ENCODE measurements at places on chromosomes 2 and 18.

GRCh38 chr2:167438206-167438605, 549.9 kb downstream of the XIRP2 start:
- DNase-seq: no peak

DNA sequence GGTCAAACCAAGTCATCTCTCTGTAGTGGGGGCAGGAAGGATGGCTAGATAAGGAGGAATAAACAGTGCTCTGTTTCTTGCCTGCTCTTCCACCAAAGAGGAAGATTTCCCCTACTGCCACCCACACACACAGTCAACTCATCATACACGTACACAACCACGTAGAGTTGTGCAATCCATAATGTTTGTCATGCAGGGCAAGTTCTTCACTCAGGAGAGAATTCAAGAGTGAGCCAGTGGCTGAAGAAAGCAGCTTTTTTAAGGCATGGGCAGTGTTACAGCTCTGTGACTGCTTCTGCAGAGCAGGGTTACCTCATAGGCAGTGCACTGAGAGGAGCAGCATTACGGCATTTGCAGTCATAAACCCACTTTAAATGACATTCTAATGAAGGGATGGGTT, 283.0 kb downstream of the RND3 start:
- no peak for DNase-seq

- DNase-seq: no peak
These were observed 10.6 kb upstream of the IHH start for GRCh38 chr2:219071131-219071816.

DNA sequence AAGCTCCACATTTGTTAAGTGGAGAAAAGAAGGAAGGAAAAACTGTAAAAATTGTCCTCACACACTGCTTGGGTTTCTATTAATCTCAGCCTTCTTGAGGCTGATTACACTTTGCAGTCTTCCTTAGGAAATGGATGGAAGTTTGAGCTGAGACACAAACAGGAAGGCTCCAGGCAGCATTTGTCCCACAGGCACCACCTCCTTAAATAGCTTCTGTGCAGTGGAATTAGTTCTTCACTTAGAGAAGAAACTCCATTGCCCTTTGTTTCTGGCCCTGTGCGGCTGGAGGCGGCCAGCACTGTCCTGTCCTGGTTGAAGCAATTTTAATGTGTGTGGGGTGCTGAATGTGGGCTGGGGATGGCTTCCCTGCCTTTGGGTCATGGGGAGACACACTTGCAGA, 44.3 kb downstream of the ARHGAP28 start:
- no peak for DNase-seq

- DNase-seq: no peak
These were observed 43.9 kb upstream of the TACR1 start for GRCh38 chr2:75243219-75243618.

DNA sequence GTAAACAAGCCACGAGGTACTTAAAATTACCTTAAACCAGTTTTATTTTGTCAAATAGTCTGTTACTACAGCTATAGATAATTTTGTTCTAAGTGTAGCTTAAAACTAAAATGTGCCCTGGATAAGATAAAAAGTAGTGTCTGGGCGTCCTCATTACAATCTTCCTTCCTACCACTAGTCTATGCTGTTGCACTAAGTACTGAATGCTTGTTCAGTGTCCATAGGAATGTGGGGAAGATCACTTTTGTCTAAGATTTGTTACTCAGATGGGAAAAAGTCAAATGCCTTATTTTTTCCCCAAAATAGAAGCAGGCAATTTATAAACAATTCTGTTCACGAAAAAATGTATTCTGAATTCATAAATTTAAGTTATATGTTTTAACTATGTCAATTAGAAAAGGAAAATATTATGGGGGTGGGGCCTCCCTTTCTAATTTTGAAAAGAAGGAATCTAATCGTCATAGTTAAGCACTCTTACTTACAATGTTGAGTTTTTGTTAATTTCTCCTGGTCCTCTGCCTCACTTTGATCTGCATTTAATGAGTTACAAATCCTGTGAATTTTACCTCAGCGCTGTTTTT, 140.4 kb upstream of the VRK2 start:
- no peak for DNase-seq

GRCh38 chr18:48923746-48924629, 26.8 kb downstream of the SMAD7 start:
- no peak for DNase-seq

- DNase-seq: no peak
These were observed 92.8 kb downstream of the PHLPP1 start for GRCh38 chr18:62808123-62808522.

- DNase-seq: no peak
These were observed 45.9 kb downstream of the FBLN7 start for GRCh38 chr2:112184121-112184520.

GRCh38 chr2:173851141-173851641, 114.0 kb downstream of the SP3 start:
- peak; percentile 53 for DNase-seq

DNA sequence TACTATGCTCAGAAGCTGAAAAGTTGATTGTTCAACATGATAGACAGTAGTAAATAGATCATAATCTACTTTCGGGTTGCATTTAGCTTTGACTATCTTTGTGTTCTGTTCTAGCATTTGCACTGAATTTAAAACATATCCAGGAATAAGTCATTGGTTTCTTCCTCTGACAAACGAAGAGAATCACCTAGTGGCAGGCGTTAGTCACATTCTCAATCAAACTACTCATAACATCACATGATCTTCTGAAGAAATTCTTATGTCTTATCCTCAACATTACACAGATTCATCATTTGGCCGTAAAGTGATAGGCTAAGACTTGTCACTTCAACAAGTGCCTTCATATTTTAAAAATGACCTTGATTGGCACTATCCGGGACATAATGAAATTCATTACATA, 63.6 kb upstream of the TTC21B start:
- DNase-seq: no peak

GRCh38 chr2:240798327-240798905, 21.6 kb downstream of the KIF1A start:
- no peak for DNase-seq

DNA sequence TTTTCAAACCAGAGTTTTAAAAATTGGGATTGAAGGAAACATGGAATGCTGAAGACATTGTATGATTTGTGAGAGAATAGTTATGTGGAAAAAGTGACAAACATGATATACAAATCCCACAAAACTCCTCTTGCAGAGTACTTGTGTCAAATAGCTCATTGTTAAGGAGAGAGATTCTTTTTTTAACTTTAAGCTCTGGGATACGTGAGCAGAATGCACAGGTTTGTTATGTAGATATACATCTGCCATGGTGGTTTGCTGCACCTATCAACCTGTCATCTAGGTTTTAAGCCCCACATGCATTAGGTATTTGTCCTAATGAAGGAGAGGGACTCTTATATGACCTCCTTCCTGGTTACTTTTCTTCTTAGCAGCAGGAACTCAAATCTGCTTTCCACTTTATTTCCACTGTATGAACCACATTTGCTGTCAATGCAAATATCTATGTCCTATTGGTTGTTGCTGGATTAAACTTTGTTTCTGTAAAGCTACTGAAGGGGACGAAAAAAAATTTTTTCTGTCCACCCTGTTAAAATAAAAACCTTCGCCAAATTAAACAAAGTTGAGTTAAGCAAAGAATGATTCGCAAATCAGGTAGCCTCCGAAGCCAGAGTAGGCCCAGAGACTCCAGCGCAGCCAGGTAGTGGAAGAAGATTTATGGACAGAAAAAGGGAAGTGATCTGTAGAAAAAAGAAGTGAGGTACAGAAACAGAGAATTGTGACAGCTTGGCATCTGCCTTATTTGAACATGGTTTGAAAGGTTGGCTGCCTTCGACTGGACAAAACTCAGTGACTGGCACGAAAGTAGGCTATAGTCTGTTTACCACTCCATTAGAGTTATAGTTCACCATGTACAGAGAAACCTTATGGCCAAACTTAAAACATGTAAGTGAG, 430.1 kb upstream of the CHST9 start:
- no peak for DNase-seq

DNA sequence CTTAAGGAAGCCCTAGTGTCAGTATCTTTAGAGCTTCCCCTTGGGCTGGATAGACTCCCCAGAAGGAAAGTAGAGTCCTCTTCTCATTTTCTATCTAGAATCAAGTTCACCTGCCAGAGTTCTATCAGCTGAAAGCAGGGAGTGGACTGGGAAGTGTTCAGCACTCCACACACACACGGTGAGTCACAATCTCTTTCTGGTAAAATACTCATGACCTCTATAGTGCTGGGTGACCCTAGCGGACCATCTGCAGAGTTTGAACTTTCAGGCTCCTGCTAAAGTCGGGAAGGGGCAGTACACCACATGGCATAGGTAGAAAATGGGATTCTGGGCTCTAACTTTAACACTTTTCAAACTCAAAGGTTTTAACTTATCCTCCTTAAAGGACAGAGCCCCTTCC, 43.3 kb downstream of the SAP130 start:
- DNase-seq: no peak

GRCh38 chr2:52904355-52904891, 863.2 kb upstream of the CHAC2 start:
- no peak for DNase-seq

GRCh38 chr2:237276716-237277490, 137.1 kb downstream of the COL6A3 start:
- no peak for DNase-seq

GRCh38 chr18:53772293-53772692, 452.2 kb downstream of the MBD2 start:
- DNase-seq: no peak

DNA sequence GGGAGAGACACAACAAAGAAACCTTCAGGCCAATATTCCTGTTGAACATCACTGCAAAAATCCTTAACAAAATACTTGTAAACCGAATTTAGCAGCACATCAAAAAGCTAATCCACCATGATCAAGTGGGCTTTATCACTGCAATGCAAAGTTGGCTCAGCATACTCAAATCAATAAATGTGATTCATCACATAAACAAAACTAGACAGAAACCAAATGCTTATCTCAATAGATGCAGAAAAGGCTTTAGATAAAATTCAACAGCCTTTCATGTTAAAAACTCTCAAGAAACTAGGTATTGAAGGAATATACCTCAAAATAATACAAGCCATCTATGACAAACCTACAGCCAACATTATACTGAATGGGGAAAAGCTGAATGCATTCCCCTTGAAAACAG, 20.6 kb downstream of the GTF2A1L start:
- DNase-seq: no peak

- DNase-seq: peak; percentile 79
These were observed 124.7 kb upstream of the ZNF516 start for GRCh38 chr18:76619621-76620315.

- peak; percentile 68 for DNase-seq
These were observed 786.8 kb downstream of the ERBB4 start for GRCh38 chr2:211751848-211752247.

DNA sequence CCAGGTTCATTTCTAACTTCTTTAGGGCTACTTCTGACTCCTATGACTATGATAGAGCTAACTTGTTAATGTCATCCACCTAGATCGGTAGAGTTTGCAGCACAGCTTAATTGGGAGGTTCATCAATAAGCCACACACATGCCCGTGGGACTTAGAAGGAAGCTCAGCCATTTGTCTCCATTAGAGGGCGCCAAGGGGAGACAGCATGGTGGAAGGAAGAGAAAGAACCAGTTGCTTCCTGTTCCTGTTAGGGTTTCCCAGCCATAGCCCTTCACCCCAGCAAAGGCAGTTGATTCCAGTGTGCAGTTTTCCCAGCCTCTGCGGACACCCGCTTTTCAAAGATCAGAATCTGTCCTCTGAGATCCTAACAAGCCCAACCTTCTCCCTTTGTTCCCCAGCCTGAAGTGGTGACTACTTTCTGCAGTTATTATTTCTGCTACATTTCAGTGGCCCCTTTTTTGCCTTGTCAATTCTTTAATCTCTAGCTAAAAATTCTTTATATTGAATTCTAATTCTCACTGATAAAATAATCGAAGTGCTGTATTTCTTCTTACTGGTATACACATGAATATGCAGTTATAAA, 30.3 kb downstream of the MAIP1 start:
- DNase-seq: no peak

DNA sequence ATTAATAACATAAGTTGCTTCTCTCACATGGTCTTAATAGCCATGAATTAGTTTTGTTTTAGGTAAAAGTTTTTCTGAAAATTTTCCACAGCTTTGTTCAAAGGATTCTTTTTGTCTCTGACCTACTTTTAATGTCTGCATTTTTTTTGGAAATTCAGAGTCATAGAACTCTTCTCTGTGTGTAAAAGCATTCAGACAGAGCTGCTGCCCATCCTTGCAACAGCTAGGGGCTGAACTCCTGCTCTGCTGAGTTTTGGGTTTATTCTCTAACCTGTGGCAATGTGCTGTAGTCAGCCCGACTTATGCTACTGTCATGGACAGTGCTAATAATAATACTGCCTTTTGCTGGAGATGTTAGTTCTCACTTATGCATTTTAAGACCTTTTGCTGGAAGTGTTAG, 44.1 kb downstream of the RALBP1 start:
- DNase-seq: no peak

DNA sequence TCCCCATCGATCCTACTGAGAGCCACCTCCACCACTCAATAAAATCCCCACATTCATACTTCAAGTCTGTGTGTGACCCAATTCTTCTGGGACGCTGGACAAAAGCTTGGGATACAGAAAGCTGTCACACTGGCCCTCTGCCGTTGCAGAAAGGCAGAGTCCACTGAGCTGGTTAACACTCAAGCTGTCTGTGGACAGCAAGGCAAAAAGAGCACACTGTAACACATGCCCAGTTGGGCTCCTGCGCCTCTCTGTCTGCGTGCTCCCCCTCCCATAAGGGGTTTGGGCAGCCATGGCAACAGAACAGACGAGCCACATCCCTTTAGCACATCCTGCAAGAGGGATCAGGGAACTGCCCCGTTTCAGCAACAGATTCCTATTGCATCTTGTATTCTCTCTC, 106.9 kb upstream of the RGPD4 start:
- DNase-seq: no peak

GRCh38 chr2:49702740-49703139, 548.4 kb upstream of the FSHR start:
- no peak for DNase-seq

- no peak for DNase-seq
These were observed at the start of gene KLHL30 for GRCh38 chr2:238138331-238139195. KLHL30 (plus strand) TSS chr2:238138668; CDS start chr2:238140755, 2,087 bp downstream.

- no peak for DNase-seq
These were observed 61.8 kb downstream of the CAB39 start for GRCh38 chr2:230774348-230774951.

- no peak for DNase-seq
These were observed 198.1 kb downstream of the PDE1A start for GRCh38 chr2:182228741-182229140.

GRCh38 chr18:25734336-25734735, 356.1 kb downstream of the SS18 start:
- no peak for DNase-seq

- no peak for DNase-seq
These were observed 425 bp upstream of the SALL3 start for GRCh38 chr18:78979056-78979729.

- DNase-seq: no peak
These were observed 3.5 kb upstream of the ADNP2 start for GRCh38 chr18:80105369-80106167.

GRCh38 chr2:219245899-219246230, 586 bp downstream of the STK16 start:
- no peak for DNase-seq

- DNase-seq: peak; percentile 16
These were observed 1.4 kb downstream of the KCNS3 start for GRCh38 chr2:17879913-17880274.

Measured in right lung (tissue), 10 donors.